ENCODE measurements at places on chromosomes 1 and 21.

DNA sequence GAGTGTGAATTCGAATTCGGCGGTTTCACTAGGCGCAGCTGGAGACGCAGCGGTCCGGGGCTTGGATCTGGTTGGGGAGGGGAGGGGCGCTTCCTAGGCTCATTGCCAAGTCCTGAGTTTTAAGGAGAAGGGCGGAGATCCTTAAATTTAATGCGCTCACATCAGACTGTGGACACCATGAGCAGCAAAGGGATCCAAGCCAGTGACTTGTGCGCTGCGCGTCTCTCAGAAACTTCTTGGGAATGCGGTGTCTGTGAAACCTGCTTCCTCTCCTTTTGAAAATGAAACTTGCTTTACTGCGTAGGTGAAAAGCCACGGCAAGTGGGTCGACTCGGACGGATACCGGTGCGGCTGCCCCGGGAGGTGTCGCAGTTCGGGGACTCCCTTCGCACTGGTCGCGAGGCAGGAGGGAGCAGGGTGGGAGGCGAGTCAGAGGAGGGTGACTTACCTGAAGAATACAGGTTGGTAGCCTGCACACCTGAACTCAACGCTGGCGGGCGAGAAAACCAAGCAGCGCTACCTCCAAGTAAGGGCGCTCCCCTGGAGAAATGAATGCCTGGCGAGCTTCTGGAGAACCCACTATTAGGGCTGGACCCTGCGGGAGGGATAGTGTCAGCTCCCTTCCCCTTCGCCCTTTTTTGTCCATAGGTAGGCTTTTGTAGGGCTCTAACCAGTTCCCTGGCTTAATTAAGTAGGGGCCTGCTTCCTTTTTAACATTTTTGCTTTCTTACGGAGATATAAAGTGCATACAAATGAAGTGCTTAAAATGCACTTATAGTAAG is 992 bp downstream of the TENT5C start:
- peak; percentile 27 for DNase-seq

DNA sequence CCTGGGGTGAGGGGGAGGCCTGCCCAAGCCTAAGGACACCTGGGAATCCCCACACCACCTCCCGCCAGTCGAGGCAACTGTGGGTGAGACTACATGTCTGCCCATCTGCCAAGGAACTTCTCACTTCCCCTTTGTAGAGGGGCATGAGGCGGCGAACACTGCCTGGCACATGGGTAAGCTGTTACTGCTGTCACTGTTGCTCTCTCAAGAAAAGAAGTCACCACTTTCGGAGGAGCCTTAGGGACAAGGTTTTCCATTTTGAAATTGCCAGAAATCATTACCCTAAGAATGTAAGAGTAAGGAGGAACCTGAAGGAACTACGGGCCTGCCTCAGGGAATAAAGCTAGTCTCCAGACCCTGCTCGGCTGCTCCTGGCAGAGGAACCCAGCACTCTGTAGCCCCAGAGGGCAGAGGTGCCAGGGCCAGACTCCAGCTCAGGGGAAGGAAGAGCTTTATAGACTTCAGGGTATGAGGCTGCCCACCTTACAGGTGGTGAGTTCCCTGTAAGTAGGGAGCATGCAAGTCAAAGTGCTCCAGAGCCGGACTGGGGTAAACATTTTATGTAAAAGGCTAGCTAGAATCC is 23.3 kb downstream of the SLC2A1 start:
- DNase-seq, result no peak

DNA sequence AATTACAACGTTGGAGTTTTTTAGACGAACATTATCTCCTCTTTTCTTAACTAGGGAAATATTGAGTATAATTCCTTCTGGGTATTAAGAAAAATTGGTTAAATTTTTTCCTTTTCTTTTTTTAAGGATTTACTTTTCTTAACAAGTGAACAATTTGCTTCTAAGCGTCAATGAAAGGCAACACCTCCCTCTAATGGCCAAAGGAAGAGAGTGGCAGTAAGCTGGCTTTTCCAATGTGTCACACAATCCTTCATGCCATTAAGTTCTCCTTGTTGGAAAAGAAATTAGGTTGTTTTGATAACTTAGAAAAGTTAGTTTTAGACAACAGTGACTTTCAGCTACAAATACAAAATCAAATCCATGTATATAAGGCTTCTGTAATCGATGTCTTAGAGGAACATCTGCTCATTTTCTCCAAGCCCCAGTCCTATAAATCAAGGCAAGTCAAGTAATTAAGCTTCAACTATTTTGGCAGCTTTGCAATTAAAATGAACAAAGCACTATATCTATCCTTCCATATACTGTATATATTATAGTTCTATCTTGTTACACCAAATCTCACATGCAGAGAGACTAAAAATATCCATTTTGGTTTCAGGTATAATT is 62.8 kb downstream of the EDEM3 start:
- peak; percentile 65 for DNase-seq

GRCh38 chr21:46081862-46082712 is 15.8 kb upstream of the COL6A2 start:
- no peak for DNase-seq

DNA sequence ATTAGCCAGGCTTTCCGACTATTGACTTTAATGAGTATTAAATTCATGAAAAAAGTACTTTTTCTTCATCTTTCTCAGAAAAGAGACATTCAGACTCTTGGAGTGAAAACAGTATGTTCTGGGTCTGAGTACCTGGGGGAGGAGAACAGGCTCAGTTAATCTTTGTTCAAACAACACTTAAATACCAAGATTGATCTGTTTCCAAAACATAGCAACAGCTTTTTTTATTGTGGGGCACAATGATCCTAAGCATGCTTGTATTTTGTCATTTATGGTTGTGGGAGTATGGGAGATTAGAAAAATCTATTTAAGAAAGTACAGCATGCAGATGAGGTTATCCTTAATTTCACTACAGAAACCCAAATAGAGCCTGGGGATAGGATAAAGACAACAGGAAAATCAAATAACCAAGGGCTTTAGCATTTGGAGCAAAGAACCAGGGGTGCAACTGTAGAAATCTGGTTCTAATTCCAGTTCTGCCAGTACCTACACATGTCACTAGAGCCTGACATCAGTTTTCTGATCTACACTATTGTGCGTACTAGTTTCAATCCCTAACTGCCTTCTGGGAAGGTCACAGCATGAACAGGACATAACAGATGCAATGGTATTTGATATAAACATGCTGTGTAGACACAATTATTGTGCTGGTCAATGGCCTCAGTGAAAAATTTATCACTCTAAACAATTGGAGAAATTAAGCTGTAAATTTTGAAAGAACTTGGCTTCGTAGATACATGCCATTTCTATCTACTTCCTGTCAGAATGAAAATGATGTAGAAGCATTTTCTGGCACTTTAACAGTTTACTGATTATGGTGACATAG is 91.2 kb downstream of the KCNK1 start:
- DNase-seq, result no peak

DNA sequence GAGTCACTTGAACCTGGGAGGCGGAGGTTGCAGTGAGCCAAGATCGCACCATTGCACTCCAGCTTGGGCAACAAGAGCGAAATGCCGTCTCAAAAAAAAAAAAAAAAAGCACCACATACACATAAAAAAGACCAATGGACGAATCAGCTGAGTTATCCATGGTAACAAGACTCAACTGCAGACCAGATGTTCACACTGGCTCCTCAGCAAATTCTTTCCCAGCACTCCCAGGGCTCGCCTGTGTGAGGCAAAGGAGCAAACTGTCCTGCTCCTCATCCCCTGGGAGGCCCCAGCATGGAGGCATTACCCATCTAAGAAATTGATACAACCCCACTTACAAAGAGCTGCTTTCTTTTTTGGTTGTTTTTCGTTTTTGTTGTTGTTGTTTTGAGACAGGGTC is 3.1 kb downstream of the TMEM234 start:
- DNase-seq, result no peak

- DNase-seq, result no peak
Measured at GRCh38 chr1:174964972-174965361, 34.8 kb upstream of the CACYBP start.

GRCh38 chr21:44072111-44072510 is 35.1 kb upstream of the PWP2 start:
- no peak for DNase-seq

GRCh38 chr1:101188331-101188730 is 48.5 kb upstream of the S1PR1 start:
- peak; percentile 44 for DNase-seq

- no peak for DNase-seq
Measured at GRCh38 chr1:91007827-91008226, 14.0 kb downstream of the ZNF644 start.

- DNase-seq, result no peak
Measured at GRCh38 chr1:234655328-234656069, 45.5 kb upstream of the IRF2BP2 start.

- no peak for DNase-seq
Measured at GRCh38 chr1:28509705-28510272, 3.9 kb downstream of the RCC1 start.

- no peak for DNase-seq
Measured at GRCh38 chr1:246591504-246591903, 25.2 kb downstream of the CNST start.

- peak; percentile 88 for DNase-seq
Measured at GRCh38 chr1:56910441-56910985, 55.3 kb downstream of the C8B start.

DNA sequence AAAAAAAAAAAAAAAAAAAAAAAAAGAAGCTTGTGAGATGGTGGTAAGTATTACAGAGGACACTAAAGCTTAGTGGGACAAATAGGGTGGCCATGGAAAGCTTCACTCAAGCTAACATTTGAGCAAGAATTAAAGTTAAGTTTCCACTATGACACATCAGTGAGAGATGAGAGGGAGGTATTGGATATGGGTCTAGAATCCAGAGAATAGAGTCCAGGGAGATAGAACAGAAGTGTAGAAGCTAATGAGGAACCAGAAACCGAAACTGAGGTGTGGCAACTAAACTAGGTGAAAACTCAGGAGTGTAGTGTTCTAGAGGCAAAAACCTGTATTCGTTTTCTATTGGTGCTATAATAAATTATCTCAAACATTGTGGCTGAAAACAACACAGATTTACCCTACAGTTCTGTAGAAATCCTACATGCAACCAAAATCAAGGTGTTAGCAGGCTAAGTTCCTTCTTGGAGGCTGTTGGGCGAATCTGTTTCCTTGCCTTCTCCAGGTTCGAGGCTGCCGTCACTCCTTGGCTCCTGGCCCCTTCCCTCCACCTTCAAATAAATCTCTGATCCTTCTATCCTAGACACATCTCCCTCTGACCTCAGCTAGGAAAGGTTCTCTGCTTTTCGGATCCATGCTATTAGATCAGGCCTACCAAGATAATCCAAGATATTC is 36.2 kb downstream of the PTP4A2 start:
- no peak for DNase-seq

GRCh38 chr1:43004587-43005459 is 46.2 kb upstream of the SLC2A1 start:
- no peak for DNase-seq

DNA sequence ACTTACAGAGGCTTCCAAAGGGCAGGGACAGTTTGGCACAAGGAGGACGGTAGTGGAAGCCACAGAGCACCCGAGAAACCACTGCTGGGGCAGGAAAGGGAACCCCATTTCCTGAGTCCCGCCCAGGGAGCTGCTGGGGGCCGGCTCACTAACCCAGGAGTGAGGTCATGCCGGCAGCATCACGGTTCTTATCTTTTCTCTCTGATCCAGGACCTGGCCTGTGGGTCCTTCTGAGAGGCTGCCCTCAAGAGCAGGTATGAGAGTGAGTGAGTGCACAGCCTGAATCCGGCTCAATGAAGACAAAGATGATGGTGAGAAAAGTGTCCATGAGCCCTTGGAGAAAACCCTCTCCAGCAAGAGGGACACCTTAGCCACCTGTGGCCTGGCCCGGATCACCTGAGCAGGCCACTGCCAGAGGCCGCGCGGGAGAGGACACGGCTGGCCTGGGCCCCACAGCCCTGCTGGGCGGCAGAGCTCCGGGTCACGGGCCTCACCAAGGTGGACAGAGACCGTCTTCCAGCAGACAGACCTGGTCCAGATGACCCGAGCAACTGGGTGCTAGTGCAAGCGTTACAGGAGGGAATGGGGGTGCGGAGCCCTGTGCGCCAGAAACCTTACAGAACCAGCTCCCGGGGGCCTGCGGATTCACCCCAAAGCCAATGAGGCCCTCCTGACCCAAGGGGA is 94.9 kb downstream of the RIPK4 start:
- no peak for DNase-seq

GRCh38 chr1:8578936-8579335 is 238.5 kb downstream of the RERE start:
- DNase-seq, result no peak

DNA sequence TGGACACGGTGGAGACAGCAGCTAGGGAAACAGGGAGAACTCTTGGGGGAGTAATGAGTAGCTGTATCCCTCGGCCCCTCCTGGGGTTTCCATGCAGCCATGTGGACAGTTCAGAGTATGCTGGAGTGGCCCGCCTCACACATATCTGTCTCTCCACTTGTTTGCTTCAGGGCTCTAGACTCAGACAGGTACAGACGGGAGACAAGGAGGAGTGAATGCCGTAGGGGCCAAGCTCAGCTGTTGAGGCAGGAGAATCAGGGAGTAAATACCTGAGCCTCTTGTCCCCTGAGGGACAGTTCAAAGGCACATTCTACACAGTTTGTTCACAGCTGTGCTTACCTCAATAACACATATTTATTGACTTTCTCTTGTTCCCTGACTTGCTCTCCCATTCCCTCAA is 7.7 kb upstream of the PTGFRN start:
- DNase-seq, result no peak

DNA sequence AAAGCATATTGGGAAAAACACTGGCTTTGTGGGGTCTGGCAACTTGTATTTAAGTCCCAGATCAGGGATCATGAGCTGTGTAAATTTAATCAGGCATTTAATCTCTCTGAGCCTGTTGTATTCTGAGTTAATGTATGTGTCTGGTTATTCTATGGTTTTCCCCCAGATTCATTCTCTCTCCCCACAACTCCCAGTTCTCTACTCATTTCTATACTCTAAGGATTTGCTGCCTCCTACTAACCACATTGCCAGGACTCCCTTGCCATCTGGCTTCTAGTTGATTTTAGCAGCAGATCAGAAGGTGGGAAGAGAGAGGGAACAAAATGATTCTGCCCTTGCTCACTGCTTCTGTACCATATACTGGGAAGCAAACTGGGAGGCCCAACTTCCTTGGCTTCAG is 31.4 kb upstream of the S1PR1 start:
- DNase-seq, result no peak

DNA sequence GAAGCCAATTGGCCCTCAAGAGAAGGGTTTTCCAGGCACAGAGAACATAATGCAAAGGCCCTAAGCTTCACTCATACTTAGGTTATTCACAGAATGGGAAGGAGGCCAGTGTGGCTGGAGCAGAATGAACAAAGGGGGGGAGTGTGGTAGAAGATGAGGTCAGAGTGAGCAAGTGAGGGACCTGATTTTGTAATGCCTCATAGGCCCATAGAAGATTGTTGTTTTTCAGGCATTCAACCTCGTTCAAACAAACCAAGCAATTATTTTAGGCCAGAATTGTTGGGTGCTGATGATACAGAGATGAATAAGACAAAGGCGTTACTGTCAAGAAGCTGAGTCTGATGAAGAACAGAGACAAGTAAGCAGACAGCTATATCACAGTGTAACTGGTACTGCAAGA is 54.5 kb upstream of the RAP1A start:
- DNase-seq, result peak; percentile 67

GRCh38 chr1:230972855-230973271 is 5.8 kb downstream of the TTC13 start:
- DNase-seq, result no peak

GRCh38 chr1:223228201-223228600 is 85.2 kb upstream of the TLR5 start:
- DNase-seq, result no peak

- no peak for DNase-seq
Measured at GRCh38 chr1:236144033-236144432, 1.7 kb downstream of the GPR137B start.

- DNase-seq, result no peak
Measured at GRCh38 chr1:203065986-203066385, 19.8 kb downstream of the MYOG start.

All from renal cortical epithelial cell (primary cell).